ENCODE measurements at places on chromosomes 6 and 20.

DNA sequence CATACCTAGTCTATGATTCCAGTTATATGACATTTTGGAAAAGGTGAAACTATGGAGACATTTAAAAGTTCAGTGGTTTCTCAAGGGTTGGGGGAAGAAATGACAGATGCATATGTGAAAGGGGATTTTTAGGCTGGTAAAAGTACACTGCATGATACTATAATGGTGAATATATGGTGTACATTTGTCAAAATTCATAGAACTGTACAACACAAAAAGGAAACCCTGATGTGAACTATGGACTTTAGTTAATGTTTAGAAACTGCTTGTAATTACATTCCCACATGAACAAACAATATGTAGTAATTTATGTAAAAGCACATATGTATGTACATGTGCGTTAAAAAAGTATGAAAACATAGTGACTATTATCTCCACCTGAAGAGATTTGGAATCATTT, 907.3 kb upstream of the CITED2 start:
- no peak for DNase-seq

GRCh38 chr20:19361790-19362189, 149.3 kb downstream of the SLC24A3 start:
- no peak for DNase-seq

- no peak for DNase-seq
Observed at GRCh38 chr6:2259002-2259494, 13.6 kb upstream of the GMDS start.

DNA sequence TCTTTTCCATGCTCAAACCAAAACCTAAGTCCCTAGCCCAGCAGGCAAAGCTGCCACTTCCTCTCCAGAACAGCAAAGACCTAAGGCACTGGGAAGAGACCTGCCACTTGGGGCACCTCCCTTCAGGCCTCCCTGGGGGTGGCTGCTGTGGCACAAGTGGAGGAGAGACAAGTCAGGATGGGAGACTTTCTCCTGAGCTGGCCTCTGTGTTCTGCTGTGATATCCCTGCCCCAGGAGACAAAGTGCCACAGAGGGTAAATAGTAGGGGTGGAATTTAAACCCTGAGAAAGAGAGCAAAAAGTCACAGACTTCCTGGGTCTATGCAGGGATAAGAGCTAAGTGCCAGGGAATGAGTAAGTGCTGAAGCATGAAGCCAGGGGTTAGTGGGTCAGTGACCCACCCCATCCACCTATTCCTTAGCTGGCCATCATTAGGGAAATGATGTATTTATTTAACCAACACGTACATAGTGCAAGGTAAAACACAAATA, 84.2 kb downstream of the MRPL14 start:
- DNase-seq, result no peak

DNA sequence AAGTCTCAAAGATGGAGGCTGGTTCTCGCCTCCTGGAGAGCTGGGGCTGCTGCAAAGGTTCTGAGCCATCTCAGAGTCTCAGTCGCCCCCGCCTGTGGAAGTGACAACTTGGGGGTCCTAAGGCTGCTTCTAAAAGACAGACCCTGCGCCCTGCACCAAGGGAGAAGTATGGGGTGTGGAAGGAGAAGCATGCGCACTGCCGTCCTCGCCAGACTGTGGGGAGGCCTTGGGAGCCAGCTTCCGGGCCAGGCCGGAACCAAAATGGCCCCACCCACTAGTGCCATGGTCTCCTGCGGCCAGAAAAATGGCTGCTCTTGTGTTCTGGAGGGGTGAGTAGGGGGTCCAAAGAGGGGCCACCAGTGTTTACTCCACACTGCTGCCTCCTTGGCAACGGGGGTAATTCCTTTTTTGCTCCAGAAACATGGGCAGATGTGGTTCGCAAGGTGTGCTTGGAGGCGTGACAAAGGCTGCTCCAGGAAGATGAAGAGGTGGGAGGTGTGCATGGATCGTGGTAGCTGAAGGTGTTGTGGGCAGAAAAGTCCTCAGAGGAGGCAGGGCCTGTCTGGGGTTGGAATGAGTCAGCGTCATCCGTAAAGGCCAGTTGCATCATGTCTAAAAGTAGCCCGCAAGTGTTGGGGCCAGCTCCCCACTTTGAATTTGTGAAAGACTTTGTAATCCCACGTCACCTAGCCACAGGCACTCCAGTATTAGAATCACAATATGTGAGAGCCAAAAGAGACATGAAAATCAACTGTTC, 329.8 kb upstream of the SOX4 start:
- DNase-seq, result no peak

DNA sequence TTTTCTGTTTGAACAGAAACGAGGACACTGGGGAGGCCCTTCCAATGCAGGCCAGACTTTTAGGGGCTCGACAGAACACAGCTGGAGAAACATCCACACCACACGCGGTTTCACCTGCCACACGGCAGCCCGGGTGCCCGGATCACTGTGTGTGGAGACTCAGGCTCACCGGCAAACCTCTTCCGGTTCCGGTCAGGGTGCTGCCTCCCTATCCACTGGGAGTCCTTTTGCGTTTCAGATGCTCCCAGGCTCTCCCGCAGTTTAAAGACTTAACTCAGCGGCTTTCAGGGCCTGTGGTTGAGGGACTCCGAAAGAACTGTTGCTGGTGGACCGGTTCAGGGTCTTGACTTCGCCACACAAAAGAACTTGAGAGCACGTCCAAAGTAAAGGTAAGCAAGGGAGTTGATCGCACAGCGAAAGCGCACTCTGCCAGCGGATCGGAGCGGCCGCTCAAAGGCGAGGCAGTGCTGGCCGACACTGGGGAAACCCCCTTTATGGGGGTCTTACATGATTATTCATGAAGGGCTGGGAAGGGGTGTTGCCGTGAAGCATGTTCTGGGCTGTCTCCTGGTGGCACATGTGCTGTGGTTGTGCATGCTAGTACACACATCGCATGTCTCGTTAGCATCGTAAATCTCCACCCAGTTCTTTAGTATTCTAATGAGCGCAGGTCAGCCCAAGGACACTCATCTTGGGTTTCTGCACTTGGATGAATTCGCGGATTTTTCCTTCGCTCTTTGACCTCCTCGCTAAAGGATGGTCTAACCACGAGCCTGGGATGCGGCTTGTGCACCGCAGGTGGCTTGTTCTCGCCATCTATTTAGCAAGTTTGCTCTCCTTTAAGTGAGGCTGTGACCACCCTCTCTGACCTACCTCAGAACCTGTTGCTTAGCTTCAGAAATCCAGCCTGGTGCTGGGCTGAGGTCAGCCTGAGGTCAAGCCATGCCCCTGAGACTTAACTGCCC, 180.3 kb downstream of the CDH26 start:
- DNase-seq, result peak; percentile 19

DNA sequence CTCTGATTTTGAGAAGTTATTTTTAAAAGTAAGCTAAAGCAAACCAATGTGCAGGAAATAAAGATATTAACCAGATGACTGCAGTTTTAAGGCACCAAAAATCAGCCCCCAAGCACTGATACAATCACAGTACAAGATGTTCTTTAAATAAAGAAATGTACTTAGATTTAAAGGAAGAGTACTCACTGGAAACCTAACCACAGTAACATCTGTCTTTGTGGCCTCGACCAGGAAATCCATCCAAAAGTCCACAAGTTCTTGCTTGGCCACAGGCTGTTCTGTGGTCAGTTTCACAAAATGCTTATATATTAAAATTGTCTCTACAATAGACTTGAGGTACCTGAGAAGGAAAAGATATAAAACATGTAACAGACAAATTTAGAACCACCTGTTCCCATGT, 105.9 kb upstream of the MAP7 start:
- DNase-seq, result no peak

DNA sequence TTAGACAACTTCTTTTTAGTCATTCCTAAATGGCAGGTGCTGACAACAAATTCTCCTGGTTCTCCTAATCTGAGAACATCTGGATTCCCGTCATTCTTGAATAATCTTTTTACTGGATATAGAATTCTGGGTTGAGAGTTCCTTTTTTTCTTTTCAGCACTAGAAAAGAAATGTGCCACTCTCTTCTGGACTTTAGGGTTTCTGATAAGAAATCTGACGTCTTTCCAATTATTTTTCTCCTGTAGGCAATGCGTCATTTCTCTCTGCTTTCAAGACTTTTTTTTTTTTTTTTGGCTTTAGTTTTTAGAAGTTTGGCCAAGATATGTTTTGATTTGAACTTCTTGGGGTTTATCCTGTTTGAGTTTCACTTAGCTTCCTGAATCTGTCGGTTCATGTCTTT, 66.1 kb upstream of the RNF24 start:
- no peak for DNase-seq

DNA sequence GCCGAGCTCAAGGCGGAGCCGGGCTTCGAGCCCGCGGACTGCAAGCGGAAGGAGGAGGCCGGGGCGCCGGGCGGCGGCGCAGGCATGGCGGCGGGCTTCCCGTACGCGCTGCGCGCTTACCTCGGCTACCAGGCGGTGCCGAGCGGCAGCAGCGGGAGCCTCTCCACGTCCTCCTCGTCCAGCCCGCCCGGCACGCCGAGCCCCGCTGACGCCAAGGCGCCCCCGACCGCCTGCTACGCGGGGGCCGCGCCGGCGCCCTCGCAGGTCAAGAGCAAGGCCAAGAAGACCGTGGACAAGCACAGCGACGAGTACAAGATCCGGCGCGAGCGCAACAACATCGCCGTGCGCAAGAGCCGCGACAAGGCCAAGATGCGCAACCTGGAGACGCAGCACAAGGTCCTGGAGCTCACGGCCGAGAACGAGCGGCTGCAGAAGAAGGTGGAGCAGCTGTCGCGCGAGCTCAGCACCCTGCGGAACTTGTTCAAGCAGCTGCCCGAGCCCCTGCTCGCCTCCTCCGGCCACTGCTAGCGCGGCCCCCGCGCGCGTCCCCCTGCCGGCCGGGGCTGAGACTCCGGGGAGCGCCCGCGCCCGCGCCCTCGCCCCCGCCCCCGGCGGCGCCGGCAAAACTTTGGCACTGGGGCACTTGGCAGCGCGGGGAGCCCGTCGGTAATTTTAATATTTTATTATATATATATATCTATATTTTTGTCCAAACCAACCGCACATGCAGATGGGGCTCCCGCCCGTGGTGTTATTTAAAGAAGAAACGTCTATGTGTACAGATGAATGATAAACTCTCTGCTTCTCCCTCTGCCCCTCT, 1.1 kb downstream of the CEBPB start:
- DNase-seq, result no peak

GRCh38 chr20:49570828-49571552, 3.1 kb upstream of the PTGIS start:
- DNase-seq, result no peak

DNA sequence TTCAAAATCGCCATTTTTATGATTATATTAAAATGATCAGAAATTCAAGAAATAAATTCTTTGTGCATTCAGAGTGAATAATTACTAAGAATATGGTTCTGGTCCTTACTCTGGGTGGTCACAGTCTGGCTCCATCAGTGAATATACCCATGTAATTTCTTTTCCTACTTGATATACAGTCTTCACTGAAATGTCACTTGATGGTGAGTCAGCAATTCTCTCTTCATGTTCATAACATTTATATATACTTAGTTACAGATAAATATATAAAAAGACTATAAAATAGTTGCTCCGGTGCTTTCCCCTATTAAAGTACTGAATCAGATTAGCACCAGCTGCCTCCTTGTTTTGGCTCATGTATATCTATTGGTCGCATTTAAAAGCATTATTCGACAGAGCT, 56.4 kb upstream of the MTRF1L start:
- DNase-seq, result no peak

- no peak for DNase-seq
Observed at GRCh38 chr6:80143419-80143937, 37.0 kb downstream of the BCKDHB start.

- no peak for DNase-seq
Observed at GRCh38 chr6:24480705-24481104, 8.7 kb downstream of the GPLD1 start.

DNA sequence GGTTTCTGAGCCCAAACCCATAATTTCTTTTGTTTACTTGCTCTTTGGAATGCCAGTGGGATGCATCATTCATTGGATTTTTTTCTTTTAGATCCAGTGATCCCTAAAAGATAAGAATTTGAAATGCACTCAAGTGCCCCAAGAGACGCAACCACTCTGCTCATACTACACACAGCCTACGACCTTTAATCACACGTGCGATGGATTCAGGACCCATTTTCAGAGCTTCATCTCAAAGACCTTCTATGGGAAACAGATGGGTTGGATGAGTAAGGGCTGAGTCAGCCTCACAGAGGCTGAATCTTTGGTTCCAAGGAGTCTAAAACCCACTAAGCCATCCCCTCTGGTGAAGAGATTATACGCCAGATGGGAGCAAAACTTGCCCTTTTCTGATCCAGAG, 265.5 kb upstream of the EXOC2 start:
- no peak for DNase-seq

DNA sequence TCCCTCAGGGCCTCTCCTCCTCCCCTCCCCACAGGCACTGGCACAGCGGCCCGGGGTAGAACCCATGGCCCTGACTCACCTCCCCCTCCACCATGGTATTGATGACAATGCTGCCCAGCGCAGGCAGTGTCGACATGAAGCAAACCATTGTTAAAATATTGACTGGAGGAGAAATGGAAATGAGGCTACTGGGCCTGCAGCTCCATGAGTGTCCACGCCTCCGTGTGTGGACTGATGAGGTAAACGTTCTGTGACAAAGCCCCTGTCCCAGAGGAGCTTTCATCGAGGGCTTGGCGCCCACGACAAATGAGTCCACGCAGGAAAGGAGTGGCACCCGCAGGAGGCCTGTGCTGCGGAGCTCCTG, 402.7 kb downstream of the TAF4 start:
- no peak for DNase-seq

DNA sequence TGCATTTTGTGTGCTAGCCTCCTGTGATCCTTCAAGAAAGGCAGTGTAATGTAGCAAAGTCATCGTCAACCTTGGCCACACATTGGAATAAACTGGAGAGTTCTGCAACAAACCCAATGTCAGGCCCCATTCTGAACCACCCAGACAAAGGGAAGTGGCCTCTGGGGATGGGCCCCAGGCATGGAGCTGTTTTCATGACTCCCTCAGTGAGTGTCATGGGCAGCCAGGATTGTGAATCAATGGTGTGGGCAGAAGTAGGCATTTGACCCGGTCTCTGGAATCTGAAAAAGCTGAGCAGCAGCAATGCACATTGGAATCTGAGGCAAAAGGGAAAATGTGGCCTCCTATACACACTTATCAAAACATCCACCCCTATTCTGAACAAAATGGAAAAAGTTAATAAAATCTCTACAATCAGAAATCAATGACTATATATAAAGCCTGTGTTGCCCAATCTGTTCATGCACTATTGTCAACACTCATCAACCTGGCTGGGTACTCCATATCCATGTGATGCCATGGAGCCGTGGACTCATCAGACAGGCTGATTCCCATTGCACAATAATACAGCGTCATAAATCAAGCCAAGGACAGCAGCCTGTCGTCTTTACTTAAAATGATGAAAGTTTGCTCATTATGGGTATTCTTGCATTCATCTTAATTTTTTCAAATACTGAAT, 134.9 kb upstream of the STMND1 start:
- no peak for DNase-seq

DNA sequence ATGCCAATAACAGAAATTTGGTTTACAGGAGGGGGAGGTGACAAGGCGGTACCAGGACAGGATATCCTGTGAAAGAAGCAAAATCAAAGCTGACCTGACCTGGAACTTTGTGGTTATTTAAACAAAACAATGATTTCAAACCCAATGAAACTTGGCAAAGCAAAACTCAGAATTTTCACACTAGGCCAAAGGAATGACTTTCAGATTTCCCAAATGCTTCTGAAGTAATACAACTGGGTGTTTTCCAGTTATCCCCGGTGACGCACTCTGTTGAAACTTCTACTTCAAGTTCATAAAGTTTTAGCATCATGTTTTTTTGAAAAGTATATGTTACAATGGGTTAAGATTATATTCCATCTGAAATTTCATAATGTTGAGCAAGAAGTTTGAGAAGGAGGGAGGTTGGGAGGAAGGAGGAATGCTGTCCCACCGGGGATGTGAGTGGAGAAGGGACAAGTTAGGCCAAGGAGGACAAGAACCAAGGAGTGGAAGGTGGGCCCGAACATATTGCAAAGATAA, 78.1 kb upstream of the TRAF3IP2 start:
- no peak for DNase-seq
